HFF-Myc (cell line): ENCODE measurements at places on chromosomes 3 and 15.

DNA sequence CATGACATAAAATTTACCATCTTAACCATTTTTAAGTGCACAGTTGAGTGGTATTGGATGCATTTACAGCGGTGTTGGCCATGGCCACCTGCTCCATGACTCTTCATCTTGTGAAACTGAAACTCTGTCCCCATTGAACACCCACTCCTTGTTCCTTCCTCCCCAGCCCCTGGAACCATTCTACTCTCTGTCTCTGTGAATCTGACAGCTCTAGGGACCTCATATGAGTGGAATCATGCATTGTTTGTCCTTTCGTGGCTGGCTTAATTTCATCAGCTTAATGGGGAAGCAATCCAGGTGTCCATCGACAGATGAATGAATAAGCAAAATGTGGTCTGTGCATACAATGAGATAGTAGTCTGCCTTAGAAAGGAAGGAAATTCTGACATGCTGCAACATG lies 42.5 kb downstream of the PLXNA1 start:
- DNase-seq: no peak

DNA sequence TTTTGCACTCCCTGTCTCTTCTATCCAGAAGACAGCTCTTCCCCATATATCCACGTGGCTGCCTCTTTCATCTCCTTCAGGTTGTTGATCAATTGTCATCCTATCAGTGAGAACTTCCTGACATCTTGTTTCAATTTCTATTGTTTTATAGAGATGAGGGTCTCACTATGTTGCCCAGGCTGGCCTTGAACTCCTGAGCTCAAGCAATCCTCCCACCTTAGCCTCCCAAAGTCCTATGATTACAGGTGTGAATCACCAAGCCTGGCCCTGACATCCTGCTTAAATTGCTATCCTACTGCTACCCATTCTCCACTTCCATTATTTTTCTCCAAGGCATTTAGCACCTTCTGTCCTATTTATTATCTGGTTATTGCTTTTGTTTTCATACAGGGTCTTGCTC lies 44.9 kb upstream of the IREB2 start:
- no peak for DNase-seq

GRCh38 chr3:54486317-54486716 lies 364.0 kb downstream of the CACNA2D3 start:
- no peak for DNase-seq

- no peak for DNase-seq
These were observed 10.1 kb downstream of the GOLIM4 start for GRCh38 chr3:168085491-168086119.

DNA sequence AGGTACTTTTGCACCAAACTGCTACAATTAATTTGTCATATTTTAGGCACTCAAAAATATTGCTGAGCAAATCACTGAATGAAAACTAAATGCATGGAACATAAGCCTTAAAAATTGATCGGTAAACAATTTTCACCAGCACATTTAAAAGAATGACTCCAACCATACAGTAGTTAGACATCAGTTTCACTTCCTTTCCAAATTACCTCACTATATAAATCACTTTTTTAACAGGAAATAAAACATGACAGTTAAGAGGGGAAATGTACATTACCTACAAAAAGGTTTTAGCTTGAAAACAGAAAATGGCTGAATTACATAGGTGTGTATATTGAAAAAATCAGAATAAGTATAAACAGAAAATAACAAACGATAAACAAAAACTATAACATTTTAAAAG lies 108.4 kb downstream of the SERPINI1 start:
- no peak for DNase-seq

DNA sequence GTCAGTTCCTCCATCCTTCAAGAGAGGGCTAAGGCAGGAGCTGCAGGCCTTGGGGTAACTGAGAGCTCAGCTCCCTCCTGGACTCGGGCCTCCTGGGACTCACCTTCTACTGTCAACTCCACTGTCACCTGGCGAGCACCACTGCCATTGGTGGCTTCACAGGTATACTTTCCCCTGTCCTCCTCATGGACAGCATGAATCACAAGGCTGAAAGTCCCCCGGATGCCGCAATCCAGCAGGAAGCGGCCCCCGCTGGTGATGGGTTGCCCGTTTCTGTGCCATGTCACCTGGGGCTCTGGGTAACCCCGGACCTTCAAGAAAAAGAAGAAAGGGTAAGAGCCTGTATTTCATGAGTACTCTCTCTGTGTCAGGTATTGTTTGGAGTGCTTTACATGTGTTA lies 131.9 kb downstream of the MYLK start:
- DNase-seq: no peak

- DNase-seq: peak; percentile 9
These were observed 136.0 kb upstream of the CFAP20DC start for GRCh38 chr3:59185591-59186369.

- no peak for DNase-seq
These were observed 20.1 kb upstream of the TMCC1 start for GRCh38 chr3:129913618-129914017.

GRCh38 chr3:57803647-57804081 lies 47.6 kb downstream of the SLMAP start:
- peak; percentile 95 for DNase-seq

GRCh38 chr15:95898761-95899160 lies 431.7 kb upstream of the NR2F2 start:
- no peak for DNase-seq

GRCh38 chr3:46102059-46102779 lies 74.9 kb upstream of the XCR1 start:
- DNase-seq: no peak

DNA sequence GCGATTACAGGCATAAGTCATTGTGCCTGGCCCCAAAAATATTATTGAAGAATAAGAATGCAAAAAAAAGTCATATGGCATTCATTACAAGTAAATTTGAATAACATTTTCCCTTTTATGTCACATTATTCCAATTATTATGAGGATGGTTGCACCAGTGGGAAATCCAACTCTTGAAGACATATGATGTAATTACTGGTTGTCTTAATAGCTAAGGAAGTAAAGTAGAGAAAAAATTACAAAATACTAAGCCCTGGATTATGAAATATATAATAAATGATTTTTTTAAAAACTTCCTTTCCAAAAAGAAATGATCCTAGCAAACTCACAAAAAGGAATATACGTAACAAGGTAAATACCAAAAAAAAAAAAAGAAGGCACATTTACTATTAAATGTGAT lies 98.9 kb downstream of the FMN1 start:
- DNase-seq: no peak

DNA sequence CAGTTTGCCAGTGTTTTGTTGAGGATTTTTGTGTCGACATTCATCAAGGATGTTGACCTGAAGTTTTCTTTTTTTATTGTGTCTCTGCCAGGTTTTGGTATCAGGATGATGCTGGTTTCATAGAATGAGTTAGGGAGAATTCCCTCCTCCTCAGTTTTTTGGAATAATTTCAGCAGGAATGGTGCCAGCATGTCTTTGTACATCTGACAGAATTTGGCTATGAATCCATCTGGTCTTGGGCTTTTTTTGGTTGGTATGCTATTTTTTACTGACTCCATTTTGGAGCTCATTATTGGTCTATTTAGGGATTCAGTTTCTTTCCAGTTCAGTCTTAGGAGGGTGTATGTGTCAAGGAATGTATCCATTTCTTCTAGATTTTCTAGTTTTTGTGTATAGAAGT lies 320.0 kb upstream of the PPP2R3A start:
- DNase-seq: no peak

- DNase-seq: no peak
These were observed 745.2 kb downstream of the SI start for GRCh38 chr3:164332831-164333802.

DNA sequence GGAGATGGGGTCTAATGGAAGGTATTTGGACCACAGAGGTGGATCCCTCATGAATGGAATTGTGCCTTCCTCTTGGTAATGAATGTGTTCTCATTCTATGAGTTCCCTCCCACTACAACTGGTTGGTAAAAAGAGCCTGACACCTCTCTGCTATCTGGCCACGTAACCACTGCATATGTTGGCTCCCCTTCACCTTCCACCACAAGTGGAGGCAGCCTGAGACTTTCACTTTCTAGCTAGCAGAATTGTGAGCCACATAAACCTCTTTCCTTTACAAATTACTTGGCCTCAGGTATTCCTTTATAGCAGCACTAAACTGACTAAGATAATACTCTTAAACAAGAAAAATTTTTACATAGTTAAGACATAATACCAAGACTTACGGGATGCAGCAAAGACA lies 155.3 kb downstream of the NR1I2 start:
- DNase-seq: no peak

DNA sequence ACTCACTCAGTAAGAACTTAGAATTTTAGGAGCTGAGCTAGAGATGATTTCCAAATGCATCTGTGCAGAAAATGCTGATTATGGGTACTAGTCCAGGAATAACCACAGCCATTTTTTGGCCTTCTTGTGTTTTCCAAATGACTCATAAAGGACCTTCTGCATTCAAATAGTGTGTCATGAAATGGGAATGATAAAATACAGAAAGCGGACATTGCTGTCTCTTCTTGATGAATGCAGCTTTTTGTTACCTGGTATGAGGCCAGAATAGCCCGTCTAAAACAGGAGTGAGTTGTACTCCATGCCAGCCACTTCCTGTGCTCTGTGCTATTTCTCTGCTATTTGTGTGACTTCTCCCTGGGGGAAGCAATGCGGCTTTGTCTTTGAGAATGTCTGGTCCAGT lies 20.5 kb upstream of the FRMD5 start:
- DNase-seq: peak; percentile 33

DNA sequence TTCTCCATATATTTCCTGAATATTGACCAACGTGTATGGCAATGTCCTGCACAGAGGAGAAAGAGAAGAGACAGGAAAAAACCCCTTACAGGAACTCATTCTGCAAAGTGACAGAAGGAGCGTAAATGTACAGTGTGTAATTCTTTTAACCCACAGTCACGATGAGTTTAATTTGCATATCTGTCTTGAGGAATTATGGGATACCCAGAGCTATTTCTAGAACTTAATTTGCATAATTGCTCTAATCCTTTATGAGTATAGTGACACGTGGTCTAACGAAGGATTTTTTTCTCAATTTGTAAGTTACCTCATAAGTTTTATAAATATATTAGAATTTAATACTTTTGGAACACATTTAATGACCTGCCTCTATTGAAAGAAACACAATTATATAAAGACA lies 9.8 kb downstream of the GPR27 start:
- DNase-seq: no peak

- no peak for DNase-seq
These were observed 318.6 kb downstream of the FGF12 start for GRCh38 chr3:192408647-192409200.

- DNase-seq: no peak
These were observed 77.2 kb upstream of the VGLL4 start for GRCh38 chr3:11720917-11721411.

DNA sequence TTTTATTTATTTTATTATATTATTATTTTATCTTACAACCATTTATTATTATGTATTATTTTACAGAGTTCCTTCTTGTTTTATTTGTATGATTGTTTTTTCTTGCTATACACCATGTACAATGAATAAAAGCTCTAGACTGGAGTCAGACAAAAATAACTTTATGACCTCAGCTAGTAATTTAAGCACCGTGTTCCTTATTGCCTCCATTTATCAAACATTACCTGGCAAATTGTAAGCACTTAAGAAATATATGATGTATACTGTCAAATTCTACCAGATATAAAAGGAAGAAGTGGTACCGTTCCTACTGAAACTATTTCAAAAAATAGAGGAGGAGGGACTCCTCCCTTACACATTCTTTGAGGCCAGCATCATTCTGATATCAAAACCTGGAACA lies 326.9 kb upstream of the NECTIN3 start:
- DNase-seq: no peak

DNA sequence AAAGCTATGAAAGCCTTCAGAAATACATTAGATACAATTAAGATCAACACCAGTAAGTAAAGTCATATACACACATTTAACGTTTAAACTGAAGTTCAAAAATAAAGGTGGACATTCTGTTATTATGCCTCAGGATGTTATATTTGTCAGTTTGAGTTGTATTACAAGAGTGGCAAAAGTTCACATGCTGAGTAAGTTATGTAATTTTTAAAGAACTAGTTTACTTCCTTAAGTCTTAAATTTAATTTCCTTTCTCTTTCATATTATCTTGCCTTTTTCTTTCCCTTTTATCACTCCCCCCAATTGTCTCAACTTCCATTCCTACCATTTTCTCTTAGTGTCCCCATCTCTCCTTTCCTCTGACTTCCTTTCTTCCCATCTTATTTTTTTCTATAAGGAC lies 4.9 kb upstream of the GPR87 start:
- DNase-seq: no peak

- DNase-seq: no peak
These were observed 230.1 kb downstream of the EBLN2 start for GRCh38 chr3:73291541-73291940.

DNA sequence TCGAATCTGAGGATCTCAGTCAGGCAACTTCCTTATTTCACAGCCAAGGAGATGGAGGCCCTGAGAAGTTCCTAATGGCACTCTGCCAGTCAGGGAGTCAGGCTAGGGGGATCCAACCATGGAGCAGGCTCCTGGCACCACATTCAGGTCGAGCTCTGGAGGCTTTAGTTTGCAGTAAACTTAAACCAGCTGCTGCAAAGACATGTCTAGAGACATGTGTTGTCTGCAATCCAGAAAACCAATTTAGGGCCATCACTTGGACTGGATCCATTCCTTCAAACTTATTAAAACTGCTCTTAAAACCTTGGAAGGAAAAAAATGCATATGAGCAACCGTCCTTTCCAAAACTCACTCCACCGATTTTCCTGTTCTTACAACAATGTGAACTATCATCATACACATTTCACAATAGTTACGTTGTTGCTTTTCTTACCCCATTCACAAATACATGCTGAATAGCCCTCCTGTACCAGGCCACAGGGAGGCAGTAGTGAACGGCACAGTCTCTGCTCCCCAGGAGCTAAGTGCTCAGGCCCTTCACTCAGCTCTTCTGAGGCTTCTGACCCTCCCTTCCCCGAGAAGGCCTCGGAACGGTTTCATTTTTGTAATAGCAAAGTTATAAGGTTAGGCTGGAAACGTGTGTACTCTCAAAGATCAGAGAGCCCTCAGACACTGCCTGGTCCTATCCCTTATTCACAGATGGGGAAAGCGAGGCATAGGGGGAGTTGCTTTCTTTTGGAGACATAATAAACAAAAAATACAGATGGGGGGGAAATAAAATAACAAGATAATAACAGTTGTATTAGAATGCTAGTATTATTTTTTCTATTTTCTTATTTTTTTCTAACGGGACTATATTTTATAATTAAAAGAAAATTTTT lies 20.1 kb downstream of the RFT1 start:
- DNase-seq: peak; percentile 78

DNA sequence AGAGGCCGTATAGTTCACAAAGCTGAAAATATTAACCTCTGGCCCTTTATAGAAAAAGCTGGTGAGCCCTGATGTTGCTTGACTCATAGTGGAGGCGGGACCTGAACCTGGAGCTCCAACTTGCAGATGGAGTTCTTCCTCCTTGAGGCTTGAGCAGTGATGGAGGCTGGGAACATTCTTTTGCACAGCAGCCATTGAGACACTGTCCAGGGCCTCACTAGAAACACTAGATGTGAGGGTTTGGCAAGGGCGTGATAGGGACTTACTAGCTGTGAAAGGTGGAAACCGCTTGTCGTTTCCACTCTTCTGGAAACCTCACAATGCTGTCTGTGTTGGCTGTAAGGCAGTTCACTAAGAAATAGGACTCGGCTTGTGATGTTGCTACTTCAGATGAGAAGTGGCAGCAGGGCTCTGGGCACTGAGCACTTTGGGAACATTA lies 12.5 kb downstream of the SMAD6 start:
- no peak for DNase-seq
